Activated gamma-delta T cell treated with Interleukin-2 at 50 U/mL for 16 hours (primary cell): ENCODE measurements at places on chromosomes 4 and X.

GRCh38 chr4:107780665-107781064, 44.1 kb upstream of the SGMS2 start:
- DNase-seq: no peak

- no peak for DNase-seq
Measured at GRCh38 chrX:43474321-43474720, 181.8 kb upstream of the MAOA start.

DNA sequence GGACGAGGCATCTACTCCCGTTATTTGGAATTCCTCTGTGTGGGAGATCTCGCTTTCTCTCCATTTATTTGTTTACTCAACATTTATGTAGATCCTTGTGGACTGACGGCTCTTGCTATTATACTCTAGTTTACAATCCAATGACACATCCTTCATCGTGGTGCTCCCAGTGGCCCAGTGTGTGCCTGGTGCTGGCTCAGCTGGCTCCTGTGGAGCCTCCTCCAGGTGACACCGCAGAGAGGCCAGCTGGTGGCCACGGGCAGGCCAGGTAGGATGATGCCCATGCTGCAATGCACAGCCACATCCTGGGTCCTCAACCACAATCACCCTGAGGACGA, 84.0 kb upstream of the AFAP1 start:
- DNase-seq: no peak

- DNase-seq: no peak
Measured at GRCh38 chr4:133588306-133588705, 439.2 kb downstream of the PCDH10 start.

DNA sequence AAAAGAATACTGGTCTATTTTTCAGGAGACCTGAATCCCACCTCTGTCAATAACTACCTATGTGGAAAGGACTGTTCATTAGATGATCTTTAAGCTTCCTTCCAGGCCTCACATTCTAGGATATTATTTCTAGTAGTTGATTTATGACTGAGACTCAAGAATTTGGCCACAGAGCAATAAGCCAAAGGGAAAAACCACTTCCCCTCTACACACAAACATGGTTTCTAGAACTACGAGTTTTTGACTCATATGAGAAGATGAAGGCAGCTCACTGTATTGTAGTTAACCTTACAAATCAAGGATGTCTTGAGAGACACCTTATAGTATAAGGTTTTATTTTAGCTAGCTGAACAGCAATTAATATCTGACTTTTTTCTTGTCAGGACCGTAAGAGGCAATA, 36.9 kb upstream of the GDPD2 start:
- no peak for DNase-seq

DNA sequence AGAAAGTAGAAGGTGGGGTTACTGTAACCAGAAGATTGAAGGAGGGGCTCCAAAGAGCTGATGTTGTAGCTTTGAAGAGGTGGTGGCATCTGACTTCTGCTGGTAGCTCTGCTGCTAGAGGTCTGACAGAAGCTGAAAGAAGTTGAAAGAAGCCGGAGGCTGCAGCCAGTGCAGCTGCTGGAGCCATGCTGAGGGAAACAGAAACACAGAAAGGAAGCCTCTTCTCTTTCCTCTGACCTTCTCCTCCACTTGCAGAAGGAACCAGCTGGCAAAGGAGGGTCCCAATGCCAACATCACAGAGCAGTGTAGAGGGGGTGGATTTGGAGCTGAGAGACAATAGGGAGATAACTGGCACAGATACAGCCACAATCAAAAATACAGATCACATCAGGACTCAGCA, 89.3 kb upstream of the HHIP start:
- DNase-seq: no peak
